Renal cortex interstitium (tissue), 15 donors: ENCODE measurements at places on chromosomes 5 and 9. TPM values are rescaled to one million over a fixed set of nuclear protein-coding genes. Genes with fewer than 3 reads are reported as not detected.

RNF183 gene
- 4.6 TPM for polyA plus RNA-seq

CTXN3 gene
- not detected for polyA plus RNA-seq

GRPEL2 gene
- polyA plus RNA-seq, result 16.5 TPM

- no peak for DNase-seq
These were observed 289.1 kb upstream of the EDIL3 start for GRCh38 chr5:84673785-84674184.

GRCh38 chr5:7348168-7348854, 47.6 kb upstream of the ADCY2 start:
- no peak for DNase-seq

DNA sequence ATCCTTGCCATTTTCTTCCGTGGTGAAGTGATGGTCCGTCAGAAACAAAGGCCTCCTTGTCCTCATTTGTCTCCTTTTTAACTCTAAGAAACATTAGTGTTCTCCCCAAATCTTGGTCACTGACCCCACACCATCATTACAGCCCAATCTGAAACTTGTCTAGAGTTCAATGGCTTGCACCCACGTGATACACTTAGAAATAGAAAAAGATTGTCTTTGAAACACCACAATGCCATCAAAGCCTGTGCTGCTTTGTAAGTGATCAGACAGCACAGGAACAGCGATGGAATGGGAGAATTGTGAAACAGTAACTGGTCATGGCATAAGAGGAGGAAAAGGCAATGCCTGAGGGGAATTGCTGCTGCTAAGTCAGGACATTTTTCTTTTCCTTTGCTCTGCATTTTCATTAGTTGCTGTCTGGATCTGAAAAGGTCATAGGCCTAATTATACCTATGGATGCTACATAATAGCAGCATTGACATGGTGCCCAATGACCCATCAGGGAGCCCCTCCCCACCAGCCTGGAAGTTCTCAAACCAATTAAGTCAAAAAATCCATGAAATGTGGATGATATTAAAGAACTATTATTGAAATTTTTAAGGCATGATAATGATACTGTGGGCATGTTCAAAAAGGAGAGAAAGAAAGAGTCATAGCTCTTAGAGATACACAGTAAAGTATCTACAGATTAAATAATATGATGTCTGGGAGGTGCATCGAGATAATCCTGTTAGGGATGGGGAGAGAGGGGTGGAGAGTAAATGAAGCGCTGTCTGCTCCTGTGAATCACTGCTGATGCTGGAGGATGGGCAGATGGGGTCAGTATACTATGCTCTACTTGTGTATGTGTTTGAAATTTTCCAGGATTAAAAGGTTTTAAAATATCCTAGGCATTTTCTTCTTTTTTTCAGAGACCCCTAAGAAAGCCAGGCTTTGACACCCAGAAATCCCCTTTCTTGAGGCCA, 83.6 kb downstream of the ENC1 start:
- DNase-seq, result no peak

DNA sequence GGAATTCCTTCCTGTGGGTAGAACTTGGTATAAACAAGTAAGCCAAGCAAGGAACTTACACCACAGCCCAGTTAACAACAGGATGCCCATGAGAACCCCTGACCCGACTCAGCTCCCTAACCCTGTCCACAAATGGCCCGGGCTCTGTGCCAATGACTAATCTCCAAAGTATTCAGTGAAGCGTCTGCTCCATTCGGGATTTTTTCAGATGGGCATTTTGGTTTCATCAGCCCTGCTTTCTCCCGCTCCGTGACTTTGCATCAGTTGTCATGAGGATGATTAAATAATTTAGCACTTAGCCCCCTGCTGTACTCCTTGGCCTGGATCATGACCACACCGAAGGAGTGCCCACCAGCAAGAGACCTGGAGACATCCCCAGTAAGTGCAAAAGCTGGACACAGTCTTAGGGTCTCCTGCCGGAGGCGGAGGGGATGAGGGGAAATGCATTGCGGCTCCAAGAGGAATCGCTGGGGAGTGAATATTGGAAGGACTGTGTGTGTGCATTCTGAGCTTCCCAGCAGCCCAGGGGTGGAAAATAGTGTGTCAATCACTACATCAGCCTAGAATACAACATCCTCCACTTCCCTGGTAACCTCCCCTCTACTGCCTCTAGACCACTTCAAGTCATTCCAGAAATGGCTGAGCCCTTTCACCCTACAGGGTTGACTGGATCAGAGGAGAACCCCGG, 41.4 kb upstream of the DNAH5 start:
- no peak for DNase-seq

DNA sequence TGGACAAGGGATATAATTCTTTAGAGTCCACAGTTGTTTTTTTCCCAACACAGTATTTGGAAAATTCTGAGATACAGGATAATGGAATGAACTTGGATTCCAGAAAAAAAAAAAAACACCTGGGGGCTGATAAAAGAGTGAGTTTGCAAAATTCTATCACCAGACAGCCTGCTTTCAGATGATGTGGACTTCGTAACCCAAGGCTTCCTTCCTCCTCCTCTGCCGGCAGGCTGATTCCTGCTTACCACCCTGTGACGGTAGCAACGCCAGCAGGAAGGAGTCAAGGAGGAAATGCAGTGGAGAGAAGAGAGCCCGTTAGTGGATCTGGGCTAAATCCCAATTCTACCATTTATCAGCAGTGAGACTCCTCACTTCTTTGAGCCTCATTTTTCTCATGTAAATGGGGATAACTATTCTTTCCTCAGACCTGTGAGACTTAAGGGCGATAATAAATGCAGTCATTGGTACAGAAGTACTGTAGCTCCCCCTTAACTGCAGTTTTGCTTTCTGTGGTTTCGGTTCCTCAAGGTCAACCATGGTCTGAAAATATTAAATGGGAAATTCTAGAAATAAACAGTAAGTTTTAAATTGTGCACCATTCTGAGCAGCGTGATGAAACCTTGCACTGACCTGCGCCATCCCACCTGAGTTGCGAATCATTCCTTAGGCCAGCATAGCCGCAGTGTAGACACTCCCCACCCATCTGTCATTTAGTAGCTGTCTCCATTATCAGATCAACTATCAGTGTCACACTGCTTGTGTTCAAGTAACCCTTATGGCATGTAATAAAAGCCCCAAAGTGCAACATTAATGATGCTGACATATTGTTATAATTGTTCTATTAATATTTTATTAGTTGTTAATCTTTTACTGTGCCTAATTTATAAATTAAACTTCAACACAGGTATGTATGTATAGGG, 71.4 kb downstream of the DCP2 start:
- no peak for DNase-seq

DNA sequence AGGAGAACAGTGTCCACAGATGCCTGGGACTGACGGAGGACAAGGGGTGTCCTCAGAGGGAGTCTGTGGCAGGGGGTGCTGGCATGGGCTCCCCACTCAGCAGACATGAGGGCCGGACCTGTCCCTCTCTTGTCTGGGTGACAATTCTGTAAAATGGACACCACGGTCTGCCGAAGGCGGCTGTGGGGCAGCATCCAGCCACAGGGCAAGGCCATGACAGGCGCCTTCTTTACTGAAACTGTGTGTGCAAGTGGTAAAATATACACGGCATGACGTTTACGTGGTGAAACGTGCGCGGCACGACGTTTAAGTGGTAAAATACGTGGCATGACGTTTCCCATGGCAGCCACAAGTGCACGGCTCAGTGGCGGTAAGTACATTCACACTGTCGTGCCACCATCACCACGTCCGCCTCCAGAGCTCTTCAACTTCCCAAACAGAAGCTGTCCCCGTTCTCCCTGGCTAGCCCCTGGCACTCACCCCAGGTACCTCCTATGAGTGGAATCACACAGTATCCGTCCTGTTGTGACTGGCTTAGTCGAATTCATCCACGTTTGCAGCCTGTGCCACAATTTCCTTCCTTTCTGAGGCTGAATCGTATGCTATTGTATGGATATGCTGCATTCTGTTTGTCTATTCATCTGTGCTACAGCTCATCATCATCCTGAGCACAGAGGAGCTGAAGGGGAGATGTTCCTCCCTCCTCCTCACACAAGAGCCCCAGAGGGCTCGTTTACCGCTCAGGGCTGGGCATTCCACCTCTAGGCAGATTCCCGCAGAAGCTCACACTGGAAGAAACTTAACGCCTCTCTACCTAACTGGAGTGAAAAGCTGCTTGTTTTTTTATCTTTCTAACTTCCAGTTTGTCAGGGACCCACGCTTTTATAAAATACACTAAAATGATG, 52.5 kb downstream of the COL23A1 start:
- DNase-seq, result no peak

DNA sequence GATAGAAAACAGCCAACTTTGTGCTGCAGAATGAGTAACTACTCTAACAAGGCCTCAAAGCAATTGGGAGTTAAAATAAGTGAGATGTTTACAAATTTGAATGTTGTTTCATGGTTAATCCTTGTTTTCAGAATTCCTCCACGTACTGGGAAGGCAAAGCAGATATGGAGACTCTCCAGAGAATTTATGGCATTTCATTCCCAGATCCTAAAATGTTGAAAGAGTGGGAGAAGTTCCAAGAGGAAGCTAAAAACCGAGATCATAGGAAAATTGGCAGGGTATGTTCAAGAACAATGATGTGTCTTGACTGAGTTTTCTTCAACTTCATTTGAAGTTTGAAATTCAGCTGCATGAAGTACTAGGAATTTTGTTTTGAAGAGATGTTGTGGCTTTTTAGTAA, 16.4 kb downstream of the TARS1 start:
- DNase-seq, result no peak

- DNase-seq, result no peak
These were observed 17.3 kb downstream of the PTGES start for GRCh38 chr9:129735546-129735945.

- DNase-seq, result no peak
These were observed 115.4 kb downstream of the HSD17B3 start for GRCh38 chr9:96186591-96187011.
